ENCODE measurements at places on chromosomes 4 and X.

DNA sequence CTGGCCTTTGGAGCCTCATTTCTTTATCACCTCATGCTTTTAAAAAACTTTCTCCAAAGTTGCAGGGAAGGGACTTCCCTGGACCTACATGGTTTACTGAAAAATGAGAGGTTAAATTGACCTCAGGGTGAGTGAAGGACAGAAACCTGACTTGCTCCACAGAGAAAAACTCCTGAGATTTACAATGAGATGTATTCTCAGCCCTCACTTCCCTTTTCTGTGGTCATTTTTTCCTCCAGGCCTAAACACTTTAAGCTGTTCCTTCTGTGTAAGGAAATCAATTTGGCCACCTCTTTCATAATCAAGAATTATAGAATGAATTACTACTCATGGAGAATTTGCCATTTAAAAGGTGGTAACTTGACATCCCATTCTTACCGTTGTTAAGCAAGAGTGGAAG lies 77.9 kb downstream of the HPGD start:
- no peak for DNase-seq

DNA sequence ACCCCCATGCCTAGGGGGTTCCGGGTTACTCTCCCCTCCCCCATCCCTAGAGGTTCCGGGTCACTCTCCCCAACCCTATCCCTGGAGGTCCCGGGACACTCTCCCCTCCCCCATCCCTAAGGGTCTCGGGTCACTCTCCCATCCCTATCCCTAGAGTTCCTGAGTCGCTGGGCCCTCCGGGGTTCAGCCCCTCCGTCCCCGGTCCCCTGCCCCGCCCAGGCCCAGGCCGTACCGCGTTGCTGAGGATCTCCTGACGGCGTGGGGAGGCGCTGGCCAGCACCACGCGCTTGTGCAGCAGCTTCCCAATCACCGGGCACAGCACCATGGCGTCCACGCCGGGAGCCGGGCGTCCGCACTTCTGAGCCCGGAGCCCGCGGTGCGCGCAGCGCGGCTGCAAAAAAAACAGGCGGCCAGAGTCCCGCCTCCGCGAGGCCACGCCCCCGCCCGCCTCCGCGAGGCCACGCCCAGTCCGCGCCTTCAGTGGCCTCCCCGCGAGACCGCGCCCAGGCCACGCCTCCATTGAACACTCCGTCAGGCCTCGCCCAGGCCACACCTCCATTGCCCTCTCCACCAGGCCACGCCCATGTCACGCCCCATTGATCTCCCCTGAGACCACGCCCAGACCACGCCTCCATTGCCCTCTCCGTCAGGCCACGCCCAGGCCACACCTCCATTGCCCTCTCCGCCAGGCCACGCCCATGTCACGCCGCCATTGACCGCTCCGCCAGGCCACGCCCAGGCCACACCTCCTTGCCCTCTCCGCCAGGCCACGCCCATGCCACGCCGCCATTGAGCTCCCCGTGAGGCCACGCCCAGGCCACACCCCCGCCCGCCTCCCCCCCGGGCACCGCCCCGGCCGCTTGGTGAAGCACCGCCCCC lies at the start of gene ASMTL:
ASMTL (minus strand) TSS at position 394 of the 879 bp plus-strand sequence; CDS start at position 325, 69 bp downstream.
- no peak for DNase-seq

DNA sequence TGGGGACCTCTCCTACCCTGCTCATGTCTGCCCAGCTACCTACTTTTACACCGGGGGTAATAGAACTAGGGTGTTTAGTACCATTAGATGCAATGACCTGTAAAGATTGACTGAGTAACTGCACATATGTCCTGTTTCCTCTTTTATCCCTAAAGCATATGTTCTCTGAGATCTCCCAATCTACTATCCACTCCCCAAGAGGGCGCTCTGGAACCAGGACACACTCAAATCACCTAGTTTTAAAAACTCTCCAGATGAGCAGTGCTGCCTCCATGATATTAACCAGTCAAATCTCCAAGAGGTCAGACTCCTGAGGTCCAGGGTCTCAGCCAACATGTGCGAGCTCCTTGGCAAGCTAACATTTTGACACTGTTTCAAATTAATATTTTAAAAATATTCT lies 87.0 kb upstream of the TSPAN5 start:
- no peak for DNase-seq

GRCh38 chr4:148283665-148284064 lies 158.5 kb downstream of the NR3C2 start:
- DNase-seq = no peak

- DNase-seq = no peak
These were observed 9.8 kb upstream of the SLC2A9 start for GRCh38 chr4:10030972-10031667.

GRCh38 chr4:128298852-128299251 lies 11.2 kb upstream of the PGRMC2 start:
- DNase-seq = no peak

DNA sequence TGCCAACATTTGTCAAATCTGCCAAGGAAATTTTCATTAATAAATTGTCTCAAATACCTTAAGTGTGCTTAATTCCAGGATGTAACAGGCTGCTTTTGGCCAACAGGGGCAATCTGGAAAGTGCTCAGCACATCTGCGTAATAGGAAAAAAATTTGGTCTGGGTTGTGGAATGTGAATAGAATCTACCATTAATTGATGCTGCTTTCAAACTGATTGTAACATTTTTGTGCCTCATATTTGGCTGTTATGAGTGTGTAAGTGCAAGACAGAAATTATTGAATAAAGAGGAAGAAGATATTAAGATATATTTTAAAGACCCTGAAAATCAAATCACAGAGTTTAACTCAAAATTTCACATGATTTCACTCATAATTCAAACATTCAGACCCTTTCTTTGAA lies 41.1 kb downstream of the REELD1 start:
- no peak for DNase-seq

DNA sequence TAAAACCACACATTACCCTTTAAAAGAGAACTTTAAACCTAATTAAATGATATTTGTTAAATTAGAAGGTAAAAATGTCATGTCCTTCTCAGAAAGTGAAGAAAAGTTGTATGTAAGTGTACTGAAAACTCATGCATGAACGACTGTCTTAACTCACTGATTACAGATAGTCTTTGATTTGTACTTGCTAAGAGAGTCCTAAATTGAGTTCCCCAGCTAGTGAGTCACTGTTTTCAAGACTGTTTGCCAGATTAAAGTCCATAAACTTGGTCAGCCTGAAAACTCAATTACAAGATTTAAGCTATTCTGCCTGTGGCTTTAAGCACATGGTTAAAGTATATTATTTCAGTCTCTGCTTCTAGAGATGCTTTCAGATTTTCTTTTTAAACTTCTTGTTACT lies 124.9 kb upstream of the ZCCHC13 start:
- no peak for DNase-seq

DNA sequence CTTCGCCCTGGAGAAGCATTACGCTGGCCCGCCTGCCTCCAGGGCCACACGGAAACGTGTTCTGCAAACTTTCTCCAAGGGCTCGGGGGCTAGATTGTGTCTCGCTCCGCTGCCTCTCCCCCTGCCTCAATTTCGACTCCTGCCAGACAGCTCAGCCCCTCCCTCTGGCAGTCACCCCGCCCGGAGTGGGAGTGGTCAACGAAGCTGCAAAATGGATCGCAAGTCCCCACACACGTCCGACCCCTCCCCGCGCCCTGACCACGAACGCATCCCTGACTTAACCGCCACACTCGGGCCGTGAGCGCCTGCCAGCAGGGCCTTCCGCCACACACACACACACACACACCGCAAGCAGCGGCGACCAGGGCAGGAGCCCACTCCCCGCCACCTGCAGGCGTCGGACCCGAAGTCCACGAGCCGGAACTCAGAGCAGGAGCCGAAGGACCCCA lies 47.0 kb upstream of the NKAP start:
- no peak for DNase-seq

- no peak for DNase-seq
These were observed 47.3 kb upstream of the SMIM31 start for GRCh38 chr4:164706675-164707074.

- DNase-seq = no peak
These were observed 6.5 kb upstream of the TMEM184C start for GRCh38 chr4:147610686-147611085.

DNA sequence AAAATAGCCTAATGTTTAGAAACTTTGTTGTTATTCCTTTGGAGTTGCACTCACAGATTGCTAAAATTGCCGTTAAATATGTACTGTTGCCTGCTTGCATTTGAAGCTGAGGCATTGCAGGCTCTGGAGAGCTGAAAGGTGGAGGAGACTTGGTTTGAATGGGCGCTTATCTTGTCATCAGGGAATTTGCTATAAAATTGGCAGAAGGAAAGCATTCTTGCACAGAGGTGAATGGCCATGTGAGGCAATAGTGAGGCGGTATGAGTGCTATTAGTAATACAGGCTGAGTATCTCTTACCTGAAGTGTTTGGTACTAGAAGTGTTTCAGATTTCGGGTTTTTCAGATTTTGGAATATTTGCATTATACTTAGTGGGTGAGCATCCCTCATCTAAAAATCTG lies 41.3 kb downstream of the TRAPPC11 start:
- DNase-seq = no peak

DNA sequence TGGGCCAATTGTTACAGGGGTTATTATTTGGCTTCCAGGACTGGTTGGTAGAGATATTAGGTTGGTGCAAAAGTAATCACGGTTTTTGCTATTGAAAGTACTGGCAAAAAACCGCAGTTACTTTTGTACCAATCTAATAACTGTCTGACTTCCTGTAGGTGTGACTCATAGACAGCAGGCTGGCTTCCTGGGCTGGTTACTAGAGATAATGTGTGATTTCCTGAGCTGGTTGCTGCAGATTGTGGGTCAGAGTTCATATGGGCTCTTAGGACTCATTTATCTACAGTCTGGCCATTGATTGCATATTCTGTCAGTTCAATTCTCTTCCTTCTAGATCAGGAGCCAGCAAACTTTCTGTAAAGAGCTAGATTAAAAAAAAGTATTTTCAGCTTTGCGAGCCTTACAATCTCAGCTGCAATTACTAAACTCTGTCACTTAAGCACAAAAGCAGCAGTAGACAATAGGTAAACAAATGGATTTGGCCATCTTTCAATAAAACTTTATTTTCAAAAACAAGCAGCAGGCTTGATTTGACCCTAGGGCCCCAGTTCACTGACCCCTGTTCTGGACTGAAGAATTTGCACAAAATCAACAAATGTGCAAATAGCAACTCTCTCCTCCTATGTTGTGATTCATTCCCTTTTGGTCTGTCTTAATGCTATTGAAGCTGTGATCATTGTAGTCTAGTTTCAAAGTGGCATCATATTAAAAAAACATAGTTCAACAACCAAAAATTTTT lies 50.8 kb upstream of the BOD1L1 start:
- no peak for DNase-seq

DNA sequence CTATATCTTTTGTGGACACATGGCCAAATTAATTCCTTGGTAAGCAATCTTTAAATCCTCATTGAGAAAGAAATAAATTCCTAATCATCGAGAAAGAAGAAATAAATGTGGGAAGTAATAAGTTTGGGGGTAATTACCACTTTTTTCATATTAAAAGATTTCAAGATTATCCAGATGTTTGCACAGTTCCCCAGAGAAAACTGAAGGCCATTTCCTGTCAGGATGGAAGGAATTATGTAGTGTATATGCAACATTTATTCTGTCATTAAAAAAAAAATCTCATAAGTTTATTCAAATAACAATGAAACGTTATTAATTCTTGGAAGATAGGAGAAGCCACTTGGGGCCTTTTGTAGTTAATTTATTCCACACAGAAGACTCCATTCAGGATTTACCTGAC lies 385.6 kb upstream of the NR3C2 start:
- no peak for DNase-seq

GRCh38 chr4:6727081-6727942 lies 11.3 kb downstream of the BLOC1S4 start:
- no peak for DNase-seq

- no peak for DNase-seq
These were observed 93.7 kb downstream of the FAAH2 start for GRCh38 chrX:57380026-57380796.

- no peak for DNase-seq
These were observed 97.0 kb downstream of the CLDN22 start for GRCh38 chr4:183223053-183223452.

- no peak for DNase-seq
These were observed 44.0 kb upstream of the SCD5 start for GRCh38 chr4:82842593-82842992.

- DNase-seq = no peak
These were observed 333.2 kb upstream of the ATOH1 start for GRCh38 chr4:93495346-93495745.

DNA sequence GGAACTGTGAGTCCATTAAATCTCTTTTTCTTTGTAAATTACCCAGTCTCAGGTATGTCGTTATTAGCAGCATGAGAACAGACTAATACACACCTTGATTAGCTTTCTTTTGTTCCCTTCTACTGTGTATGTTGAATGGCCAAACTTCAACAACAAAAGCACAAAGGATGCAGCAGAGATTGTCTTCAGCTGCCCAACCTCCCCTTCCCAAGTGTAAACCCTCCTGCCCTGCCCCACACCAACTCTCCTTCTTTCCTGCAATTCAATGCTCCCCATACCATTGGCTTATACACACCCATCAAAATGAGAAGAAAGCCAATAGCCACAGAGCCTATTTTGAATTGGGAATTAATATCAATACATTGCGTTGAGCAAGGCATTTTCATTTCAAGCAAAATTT lies 27.8 kb downstream of the ANOS1 start:
- no peak for DNase-seq

DNA sequence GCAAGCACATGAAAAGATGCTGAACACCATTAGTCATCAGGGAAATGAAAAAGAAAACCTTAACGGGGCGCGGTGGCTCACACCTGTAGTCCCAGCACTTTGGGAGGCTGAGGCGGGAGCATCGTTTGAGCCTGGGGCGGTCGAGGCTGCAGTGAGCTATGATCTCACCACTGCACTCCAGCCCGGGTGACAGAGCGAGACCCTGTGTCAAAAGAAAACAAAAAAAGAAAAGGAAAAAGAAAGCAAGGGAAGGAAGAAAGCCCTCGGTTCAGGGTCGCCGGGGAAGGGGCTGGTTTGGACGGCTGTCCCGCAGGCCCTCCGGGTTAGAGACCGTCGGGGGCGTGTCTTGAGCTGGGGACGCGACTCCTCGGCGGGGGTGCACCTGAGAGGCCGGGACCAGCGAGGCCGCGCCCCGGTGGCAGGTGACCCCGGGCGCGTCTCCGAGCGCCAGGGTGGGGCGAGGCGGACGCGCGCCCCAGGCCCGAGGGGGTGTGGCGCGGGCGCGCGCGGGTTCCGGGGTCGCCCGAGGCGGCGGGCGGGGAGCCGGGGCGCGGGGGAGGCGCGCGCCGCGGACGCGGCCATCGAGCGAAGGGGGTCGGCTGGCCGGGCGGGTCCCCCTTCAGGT lies 478 bp upstream of the PLXNA3 start:
- DNase-seq = peak; percentile 52

- DNase-seq = no peak
These were observed 48.8 kb downstream of the RPS6KA3 start for GRCh38 chrX:20217906-20218305.

DNA sequence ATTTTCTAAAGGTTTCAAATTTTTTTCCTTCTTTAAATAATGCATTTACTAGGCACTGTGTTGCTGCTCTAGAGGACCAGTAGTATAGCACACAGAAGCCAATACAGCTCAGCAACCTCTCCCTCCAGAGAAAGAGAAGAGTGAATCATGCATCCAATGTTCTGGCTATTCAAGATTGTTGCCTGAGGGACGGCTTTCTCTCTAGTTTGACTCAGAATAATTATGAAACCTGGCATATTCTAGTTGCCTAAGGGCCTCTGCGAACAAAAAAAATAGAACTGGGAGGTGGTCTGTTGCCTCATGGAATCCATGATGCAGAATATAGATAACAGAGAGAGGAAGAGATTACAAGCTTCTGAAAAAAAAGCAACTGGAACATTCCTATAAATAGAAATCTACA lies 1233.3 kb upstream of the PABPC4L start:
- DNase-seq = no peak

- DNase-seq = no peak
These were observed 21.0 kb upstream of the IL13RA2 start for GRCh38 chrX:115038406-115038805.
